ENCODE measurements at places on chromosomes 5 and 9.

DNA sequence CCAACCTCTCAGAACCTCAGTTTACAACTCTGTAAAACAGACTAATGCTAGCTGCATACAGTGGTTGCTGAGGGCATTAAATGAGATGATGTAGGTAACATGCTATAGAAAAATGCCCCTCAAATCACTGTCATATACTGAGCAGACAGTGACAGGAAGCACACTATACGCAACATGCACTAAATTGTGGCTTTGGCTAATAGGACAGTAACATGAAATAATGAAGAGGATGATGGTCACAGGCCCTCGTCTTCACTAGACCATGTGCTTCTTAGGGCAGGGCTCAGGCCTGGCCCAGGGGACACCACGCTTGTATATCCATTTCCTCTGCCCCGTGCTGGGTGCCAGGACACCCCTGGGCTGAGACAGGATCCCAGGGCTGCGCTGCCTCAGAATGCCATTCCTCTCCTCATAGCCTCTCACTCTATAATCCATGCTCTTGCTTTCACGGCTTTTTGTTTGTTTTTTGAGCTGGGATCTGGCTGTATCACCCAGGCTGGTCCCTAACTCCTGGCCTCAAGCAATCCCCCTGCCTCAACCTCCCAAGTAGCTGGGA lies 18.9 kb downstream of the CSF1R start:
- no peak for DNase-seq

GRCh38 chr9:107750741-107751566 lies 261.4 kb upstream of the KLF4 start:
- no peak for DNase-seq

DNA sequence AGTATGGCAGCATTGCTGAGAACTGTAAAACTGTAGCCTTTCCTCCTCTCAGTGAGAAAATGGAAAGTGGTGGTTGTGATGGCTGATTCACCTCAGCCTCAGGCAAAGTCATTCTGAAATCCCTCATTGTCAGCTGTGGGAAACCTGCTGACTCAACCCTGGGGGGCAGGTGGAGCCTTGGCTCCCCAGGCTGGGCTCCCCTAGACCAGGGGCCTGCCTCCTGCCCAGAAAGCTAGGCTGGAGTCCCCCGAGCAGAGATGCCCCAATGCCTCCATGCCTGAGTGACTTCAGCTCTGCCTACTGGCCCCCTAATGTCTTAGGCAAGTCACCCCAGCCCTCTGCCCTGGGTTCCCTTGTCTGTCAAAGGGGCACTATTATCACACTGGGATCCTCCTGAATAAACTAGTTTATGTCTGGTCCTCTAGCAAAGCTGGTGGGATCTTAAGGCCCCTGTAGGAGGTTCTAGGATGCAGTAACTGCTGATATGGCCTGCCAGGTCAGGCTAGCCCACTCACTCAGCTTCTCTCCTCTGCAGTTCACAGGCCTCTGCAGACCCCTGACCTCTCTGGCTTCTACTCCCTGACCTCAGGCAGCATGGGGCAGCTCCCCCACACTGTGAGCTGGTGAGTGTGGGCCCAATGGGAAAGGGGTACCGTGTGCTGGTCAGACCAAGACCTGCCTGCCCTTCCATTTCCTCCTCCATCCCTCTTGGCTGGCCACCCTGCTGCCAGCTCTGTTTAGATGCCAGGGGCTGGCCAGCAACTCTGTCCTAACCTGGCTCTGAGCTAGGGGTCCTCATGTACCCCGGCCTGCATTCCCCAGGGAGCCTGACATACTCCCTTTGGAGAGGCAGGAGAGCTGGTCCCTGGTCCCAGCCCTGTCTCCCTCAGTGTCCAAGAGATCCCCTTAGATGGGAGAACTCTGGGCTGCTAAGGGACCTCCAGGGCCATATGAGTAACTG lies 24.2 kb downstream of the TCF7 start:
- no peak for DNase-seq

- DNase-seq = no peak
Measured at GRCh38 chr5:1975406-1975715, 92.6 kb upstream of the IRX4 start.

DNA sequence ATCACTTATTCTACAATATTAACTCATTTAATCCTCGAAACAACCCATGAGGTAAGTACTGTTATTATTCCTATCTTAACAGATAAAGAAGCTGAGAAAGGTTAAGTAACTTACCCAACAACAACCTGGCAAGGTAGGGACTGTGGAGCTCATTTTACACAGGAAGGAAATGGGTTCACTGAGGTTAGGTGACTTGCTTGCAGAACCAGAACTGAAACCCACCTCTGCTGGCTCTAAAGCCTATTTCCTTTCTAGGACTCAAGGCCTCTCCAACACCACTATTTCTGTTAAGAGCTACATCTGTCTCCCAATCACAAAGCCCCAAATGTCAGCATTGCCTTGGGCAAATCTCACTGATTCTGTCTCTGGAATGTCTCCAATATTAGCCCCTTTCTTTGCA lies 38.9 kb upstream of the IFNK start:
- DNase-seq = no peak

DNA sequence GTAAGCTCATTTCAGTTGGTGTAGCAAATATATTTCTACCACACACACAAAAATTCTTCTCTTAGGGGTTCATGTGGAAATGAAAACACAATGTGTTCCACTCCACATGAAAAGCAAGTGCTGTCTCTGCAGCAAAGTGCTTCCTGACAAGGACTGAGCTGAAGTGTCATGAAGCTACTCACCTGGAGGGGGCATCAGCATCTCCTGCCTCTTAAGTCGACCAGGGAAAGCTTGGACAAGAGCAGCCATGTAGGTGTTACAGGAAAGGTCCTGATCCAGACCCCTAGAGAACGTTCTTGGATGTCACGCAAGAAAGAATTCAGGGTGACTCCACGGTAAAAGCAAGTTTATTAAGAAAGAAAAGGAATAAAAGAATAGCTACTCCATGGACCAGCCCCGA lies 62.8 kb downstream of the SV2C start:
- DNase-seq = no peak

DNA sequence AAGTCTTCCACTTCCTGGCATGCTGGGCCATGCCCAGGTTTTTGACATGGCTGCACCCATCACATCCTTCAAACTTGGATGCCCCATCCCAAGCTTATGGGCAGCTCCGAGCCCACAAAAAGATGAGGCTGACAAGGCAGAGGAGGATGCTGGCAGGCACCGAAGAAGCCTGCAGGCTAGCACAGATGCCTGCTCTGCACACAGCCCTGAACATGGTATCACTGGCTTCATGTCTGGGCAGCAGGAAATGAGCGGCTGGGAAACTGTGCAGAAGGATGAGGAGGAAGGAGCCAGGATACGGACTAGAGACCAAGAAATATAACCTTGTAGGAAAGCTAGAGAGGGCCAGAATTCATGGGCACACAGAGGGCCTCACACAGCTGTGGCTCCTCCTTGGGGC lies 14.8 kb downstream of the CAMK2A start:
- DNase-seq = no peak

DNA sequence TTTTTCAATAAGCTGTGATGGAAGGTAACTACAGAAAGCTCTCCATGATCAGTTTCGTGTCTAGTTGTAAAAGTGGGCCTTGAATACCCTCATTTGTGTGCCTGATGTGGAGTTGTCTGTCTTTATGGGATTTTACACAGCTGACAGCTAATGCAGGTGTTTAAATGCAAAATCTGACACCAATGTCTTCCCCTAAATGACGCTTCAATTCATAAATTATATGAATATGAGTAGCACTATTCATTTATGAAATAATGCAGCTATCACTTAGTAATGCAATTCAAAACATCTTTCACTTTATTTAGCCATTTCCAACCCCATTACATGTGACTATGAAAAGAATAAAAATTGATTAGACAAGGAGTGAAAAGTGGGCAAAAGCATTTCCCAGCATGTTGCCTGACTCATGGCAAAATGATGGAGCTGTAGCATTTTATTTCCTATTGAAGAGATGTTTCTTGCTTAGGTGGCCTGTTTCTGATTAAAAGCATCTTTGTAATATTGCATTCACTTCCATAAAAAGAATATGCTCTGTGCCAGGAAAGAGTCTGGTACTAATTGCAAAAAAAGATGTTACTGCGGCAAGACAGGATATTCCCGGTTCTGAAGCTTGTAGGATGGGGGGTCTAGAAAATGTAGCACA lies 116.7 kb upstream of the HAPLN1 start:
- DNase-seq = no peak

DNA sequence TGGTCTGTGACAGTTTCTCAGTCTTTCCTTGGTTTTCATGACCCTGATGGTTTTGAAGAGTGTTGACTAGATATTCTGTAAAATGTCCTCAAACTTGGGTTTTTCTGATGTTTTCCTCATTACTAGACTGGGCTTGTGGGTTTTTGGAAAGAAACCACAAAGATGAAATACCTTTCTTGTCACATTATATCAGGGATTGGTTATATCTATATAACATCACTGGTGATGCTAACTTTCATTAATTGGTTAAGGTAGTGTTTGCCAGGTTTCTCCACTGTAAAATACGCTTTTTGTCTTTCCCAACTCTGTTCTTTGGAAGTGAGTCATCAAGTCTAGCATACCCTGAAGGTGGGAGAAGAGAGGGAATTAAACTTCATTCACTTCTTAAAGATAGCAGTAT lies 3.3 kb upstream of the IL31RA start:
- DNase-seq = no peak

GRCh38 chr9:109794361-109795012 lies 14.5 kb downstream of the PALM2AKAP2 start:
- DNase-seq = no peak

Measured in activated CD4-positive, CD25-positive, alpha-beta regulatory T cell (primary cell).